ENCODE measurements at places on chromosomes 4 and X. TPM values are rescaled to one million over a fixed set of nuclear protein-coding genes. Genes with fewer than 3 reads are reported as not detected.

SPACA5 gene
- not detected for total RNA-seq

DNA sequence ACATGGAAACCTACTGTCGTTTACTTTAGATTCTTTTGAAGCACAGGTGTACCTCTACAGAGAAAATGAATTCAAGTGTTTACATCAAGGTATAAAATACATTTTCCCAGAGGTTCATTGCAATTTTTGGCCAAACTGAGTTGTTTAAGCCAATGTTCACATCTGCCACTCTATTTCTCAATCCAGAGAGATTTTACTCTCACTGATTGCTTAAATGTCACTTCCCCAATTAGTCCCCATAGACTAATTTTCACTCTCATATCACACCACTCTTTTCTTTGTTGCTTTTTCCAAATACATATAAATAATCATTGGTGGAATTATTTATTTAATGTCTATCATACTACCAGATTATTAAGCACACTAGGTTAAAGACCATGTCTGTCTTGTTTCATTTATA, 271.8 kb downstream of the PPP3CA start:
- DNase-seq: no peak

GRCh38 chrX:65707151-65707550, 39.7 kb downstream of the MSN start:
- DNase-seq: no peak

TMLHE gene
- total RNA-seq: 19.6 TPM

DNA sequence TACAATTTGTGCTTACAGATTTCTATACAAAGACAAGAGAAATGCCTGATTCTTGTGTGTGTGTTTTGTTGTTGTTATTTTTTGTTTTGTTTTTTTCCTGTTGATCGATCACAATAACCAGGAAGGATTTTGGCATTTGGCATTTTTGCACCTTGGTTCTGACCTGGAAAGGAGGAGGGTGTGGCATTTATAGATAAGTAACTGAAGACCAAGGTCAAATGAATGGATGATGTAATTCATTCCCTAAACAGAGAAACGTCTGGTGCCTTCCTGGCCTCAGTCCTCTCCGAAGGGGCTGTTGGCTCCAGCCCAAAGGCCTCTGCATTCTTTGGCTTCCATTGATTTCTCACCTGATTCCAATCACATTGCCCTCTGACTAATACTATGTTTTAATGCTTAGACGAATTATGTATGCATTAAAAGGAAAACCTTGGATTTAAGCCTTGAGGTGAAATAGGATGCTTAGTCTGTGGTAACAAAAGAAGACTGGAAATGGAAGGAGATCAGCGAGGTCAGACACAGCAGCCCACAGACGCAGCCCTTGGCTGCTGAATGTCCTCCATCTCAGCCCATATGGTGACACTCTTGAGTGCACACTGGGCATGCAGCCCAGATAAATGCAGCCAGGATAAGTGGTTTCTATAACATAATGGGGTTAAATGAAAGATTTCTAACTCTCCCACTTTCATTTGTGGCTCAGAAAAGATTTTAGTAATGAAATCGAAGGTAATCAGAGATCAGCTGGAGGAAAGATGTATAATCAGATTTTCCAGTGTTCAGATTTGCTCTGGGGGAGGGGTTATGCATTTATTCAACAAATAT, 60.5 kb upstream of the TRIM2 start:
- DNase-seq: no peak

GRCh38 chrX:100512471-100512870, 72.3 kb upstream of the TNMD start:
- DNase-seq: no peak

DNA sequence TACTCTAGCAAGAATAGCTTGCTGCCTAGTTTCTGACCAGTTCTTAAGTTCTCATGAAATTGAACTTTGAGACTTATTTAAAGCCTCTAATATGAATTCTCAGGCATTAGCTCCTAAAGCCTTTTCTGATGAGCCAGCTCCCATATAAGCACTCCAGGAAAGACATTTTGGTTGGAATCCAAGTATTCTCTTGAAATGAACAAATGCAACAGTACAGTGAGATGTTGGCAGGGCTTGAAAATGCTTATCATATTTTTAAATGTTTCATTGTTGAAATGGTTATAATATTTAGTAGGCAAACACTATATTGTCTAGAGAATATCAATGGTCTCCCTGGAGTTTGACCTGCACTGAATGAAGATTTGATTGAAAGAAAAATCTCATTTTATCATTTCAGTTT, 240.3 kb downstream of the ANK2 start:
- DNase-seq: no peak

PCDH18 gene
- 32.9 TPM for total RNA-seq

PABPC1L2A gene
- not detected for total RNA-seq

IL2 gene
- not detected for total RNA-seq

NAP1L2 gene
- 4.7 TPM for total RNA-seq

BEND2 gene
- not detected for total RNA-seq

DNA sequence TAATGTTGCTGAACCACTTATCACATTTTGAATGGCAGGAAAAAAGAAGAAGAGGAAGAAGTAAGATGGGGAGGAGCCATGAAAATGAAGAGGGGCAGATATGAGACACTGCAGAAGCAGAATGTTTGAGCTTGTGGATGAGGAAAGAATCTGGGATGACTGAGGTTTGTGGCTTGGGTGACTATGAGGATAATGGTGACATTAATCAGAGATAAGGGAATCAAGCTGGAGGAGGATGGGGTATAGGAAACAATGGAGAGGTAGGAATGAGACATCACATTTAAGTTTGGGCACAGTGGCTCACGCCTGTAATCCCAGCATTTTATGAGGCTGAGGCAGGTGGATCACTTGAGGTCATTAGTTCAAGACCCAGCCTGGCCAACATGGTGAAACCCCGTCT, 19.1 kb upstream of the PHF8 start:
- DNase-seq: no peak

DNA sequence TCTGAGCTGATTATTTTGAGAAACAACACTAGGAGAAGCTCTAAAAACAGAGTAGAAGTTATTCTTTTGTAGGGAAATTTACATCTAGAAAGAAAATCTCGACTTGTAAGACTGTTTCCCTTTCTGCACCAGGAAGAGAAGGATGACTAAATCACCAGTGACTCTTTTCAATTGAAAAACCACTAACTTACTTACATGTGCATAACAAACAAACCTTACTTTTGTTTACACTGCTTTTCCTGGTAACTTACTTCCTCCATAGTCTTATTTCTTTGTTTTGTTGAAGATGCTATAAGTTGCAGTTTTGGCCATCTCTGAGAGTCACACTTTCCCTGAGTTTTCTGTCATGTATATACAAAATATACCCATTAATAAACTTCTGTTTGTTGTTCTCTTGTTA, 293.6 kb upstream of the FAT4 start:
- DNase-seq: no peak

- no peak for DNase-seq
Measured at GRCh38 chrX:131792789-131793462, 230.2 kb upstream of the STK26 start.

- no peak for DNase-seq
Measured at GRCh38 chr4:24625091-24625490, 40.7 kb upstream of the DHX15 start.

GRCh38 chr4:3037957-3038461, 36.3 kb downstream of the HTT-AS start:
- no peak for DNase-seq

DNA sequence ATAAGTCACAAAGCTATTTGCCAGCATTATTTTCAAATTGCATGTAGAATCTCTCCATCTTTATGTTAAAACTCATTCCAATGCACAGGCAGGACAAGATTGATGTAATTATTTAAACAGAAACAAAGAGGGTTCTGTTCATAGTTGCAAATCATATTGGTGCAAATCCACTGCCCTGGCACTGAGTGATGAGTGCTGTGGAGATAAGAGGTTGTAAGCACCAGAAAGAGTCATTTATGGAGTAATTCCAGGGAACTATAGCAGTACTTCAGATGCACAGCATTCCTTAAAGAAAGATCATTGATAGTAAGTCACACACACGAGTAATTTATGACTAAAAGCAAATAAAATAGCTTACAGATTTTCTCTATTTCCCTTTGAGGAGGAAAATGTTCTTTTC, 337.7 kb upstream of the CTSO start:
- DNase-seq: no peak

MAB21L2 gene
- total RNA-seq: 0.25 TPM

- DNase-seq: no peak
Measured at GRCh38 chr4:100061835-100062234, 111.8 kb upstream of the H2AZ1 start.

DNA sequence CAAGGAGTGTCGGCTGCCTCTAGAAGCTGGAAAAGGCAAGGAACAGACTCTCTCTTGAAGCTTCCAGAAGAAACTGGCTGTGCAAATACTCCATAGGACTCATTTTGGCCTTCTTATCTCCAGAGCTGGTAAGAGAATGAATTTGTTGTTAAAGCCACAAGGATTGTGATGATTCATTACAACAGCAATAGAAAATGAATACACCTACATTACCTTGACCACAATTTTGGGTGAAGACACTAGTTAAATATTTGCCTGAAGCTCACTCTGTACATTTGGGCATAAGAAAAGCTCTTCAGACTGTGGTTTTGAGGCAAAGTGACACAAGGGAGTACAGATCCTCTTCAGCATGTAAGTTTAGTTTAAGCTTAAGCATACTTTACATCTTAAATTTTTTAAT, 134.5 kb upstream of the TLL1 start:
- DNase-seq: no peak

DNA sequence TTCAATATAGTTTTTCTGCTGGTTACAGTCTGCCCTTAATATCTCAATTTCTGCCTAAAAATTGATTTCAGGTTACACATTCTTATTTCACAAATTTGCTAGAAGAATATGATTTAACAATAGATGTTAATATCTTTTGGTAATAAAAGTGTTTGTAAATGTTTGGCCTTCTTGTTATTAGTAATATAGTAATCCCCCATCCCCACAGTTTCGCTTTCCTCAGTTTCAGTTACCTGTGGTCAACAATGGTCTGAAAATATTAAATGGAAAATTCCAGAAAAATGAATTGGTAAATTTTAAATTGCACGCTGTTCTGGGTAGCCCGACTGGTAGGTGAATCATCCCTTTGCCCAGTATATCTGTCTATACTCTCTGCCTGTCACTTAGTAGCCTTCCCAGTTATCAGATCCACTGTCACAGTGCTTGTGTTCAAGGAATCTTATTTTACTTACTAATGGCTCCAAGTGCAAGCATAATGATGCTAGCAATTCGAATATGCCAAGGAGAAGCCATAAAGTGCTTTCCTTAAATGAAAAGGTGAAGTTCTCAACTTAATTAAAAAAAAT, 3.5 kb upstream of the BMP2K start:
- no peak for DNase-seq

DNA sequence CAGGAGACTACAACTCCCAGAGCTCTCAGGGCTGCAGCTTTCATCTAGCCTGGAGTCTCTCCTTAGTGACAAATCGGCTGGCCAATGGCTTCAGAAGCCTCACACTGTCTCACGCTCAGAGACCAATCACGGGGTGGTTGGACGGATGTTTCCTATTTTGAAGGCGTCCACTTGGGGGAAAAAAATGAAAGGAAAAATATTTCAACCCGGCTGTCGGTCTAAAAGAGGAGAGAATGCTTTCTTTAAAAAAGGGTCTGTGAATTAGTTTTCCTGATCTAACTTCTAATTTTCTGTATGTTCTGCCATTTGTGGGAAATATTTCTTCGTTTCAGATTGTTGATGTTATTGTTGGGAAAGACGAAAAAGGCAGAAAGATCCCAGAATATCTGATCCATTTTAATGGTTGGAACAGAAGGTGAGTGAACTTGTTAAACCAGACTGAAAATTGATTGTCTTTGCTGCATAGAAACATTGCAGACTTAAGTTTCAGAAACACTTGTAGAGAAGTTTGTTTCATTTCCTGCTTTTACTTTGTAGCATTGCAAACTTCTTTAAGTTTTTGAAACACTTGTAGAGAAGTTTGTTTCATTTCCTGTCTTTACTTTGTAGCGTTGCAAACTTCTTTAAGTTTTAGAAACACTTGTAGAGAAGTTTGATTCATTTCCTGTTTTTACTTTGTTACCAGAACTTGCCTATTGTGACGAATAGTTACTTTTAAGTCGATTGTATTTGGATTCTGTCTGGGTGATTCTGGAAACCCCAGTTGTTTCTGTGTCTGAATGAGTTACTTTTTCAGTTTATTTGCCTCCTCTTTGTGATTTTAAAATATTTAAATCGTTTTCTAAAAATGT, 1.6 kb downstream of the MSL3 start:
- no peak for DNase-seq

DNA sequence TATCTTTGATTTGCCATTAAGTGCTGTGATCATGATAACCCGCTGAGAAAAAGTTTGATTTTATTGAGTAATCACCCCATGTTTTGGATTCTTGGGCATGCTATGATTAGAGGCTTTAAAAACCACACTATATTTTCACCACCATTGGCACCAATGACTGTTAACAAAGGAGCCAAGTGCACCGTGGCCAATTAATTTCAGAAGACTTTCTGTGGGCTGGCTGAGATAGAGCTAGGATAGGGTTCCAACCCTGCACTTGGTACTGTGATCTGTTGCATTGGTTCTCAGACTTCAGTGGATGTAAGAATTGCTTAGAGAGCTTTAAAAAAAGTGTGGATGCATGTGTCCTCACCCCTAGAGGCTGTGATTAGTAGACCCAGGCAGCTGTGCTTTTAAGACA, 32.4 kb downstream of the OCRL start:
- DNase-seq: no peak

DNA sequence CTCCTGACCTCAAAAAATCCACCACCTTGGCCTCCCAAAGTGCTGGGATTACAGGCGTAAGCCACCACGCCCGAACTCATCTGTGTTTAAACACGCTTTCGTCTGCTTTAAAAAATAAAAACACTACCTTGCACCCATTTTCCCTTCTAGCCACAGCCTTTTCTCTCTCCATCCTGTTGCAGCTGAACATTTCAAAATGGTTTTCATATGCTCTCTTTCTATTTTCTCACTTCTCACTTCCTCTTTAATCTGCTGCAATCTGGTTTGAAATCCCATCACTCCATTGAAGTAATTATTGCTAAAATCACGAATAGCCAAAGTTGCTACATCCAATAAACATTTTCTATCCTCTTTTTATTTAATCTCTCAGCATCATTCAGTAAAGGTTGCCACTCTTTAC, 70.0 kb downstream of the DCHS2 start:
- no peak for DNase-seq

SPANXN3 gene
- total RNA-seq: not detected

SLC9B1 gene
- total RNA-seq: not detected

GRCh38 chr4:155805016-155805415, 46.2 kb downstream of the GUCY1B1 start:
- no peak for DNase-seq

TRIM2 gene
- total RNA-seq: 28.7 TPM

STAP1 gene
- not detected for total RNA-seq

GRCh38 chr4:139817657-139818452, 152.2 kb downstream of the MGST2 start:
- no peak for DNase-seq

PGK1 gene
- total RNA-seq: 135 TPM

NXF2B gene
- total RNA-seq: not detected

All from vagina (tissue), 2 donors.